CD4-positive, alpha-beta T cell treated with Interleukin-4 for 1 hour (primary cell): ENCODE measurements at places on chromosomes 7 and 10.

DNA sequence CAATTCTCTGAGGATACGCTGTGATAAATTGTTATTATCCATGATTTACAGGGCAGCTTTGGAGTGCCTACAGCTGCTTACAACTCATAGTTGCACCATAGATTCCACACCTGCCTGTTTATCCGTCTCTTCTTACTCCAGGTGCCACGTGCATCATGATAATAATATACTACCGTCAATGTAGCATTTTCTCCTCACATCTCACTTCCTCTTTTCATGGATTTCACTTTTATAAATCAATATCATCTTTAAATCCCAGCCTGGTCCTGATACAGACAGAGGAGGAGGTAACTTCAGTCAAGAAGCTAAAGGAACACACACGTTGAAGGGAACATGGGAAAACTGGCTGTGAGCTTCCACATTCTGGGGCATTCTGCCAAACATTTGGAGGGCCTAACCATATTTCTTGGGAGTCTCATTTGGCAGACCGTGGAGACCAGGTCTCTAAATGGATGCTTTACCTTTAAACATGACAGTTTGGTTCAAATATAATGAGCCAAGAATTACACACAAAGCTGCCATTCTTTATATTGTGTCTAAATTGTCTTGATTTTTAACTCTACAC lies 2.4 kb downstream of the CH25H start:
- DNase-seq: no peak

DNA sequence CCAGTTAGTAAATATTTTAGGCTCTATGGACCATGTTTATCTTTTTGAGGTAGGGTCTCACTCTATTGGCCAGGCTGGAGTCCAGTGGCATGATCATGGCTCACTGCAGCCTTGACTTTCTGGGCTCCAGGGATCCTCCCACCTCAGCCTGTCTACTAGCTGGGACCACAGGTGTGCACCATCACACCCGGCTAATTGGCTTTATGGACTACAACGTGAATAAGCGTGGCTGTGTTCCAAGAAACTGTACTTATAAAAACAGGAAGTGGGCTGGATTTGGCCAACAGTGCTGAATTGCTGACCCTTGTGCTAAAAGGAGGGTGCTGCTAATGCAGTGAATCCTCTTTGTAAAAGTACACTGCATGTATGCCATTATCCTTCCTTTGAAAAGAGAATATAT lies 111.7 kb upstream of the CDK13 start:
- DNase-seq: no peak

DNA sequence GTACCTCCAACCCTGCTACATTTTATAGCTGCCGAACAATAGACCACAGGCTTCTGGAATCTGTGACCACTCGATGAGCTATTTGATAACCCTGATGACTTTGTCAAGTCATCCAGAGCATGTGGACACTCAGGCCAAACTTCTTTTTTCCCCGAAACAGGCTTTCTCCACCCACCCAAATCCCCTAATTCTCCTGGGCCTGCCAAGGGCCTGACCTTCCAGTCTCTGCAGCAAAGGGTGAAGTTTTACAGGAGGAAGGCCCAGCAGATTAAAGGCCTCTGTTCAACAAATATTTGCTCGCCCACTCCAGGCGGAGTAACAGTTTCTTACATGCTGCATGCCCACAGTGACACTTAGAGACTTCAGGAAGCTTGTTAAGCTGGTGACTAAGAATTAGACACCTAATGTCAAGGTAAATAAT lies 2.0 kb downstream of the JCAD start:
- no peak for DNase-seq

- DNase-seq: no peak
Measured at GRCh38 chr7:103691291-103691690, 245.3 kb upstream of the SLC26A5 start.

- DNase-seq: no peak
Measured at GRCh38 chr10:130568246-130568645, 432.1 kb downstream of the GLRX3 start.

GRCh38 chr10:132575320-132576201 lies 38.0 kb downstream of the INPP5A start:
- peak; percentile 25 for DNase-seq

- DNase-seq: no peak
Measured at GRCh38 chr7:141700848-141701371, 1.1 kb downstream of the DENND11 start.

DNA sequence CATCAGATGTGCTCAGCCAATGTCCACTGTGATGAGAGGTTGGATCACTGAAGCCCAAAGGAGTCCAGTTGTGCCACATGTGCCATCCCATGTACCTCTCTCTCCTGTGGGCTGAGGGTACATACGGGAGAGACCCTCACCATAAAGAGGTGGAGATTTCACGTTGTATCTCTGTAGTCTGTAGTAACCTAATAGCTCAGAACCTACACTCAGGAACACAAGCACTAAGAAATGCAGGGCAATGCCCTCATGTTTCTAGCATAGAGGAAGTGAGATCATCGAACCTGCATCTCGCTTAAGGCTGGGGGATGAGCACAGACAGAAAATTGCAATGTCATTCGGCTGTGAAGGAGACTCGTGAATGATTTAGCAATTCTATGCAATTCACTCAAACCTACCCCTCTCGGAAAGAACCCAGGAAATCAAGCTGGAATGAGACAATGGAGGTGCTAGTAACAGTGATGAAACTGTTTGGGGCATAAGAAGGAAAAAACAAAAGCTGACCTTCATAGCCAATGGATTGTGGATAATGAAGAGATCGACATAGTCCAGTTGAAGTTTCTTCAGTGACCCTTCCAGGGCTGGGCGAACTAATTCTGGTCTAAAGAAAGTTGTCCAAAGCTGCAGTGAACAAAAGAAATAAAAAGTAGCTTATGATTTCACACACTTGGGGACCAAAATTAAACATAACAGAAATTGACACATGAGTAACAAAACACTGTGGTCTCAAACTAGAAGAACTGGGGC lies 80.3 kb upstream of the UCN3 start:
- peak; percentile 66 for DNase-seq

- no peak for DNase-seq
Measured at GRCh38 chr10:120516426-120516825, 59.4 kb downstream of the PLPP4 start.

DNA sequence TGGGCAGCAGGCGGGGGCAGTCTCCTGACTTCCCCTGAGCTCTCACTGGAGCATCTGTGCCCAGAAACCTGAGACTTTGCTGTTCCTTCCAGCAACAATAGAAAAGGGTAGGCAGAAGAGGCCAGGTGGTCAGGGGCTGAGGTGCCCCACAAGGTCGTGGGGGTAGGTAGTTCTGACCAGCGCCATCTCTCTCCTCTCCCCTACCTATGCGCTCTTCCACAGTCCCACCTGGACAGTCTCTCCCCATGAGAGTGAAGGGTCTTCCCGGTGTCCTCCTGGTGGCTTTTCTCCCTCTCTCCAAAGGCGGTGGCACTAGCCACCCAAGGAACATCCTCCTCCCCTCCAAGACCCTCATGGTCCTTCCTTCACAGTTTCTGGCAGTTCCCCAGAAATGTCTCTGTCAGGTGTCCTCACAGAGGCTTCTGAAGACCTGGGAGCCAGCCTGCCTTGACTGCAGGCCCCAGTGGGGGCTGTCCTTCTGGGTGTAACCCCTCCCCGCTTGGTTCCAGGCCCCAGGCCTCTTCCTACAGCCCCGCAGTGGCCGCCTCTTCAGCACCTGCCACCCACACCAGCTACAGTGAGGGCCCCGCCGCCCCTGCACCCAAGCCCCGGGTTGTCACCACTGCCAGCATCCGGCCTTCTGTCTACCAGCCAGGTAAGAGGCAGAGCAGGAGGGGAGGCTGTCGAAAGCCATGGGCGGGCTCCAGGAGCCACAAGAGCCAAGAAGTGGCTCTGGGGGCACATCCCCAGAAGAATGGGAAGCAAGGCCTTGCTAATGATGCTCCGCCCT lies 41.3 kb downstream of the LDB3 start:
- no peak for DNase-seq

GRCh38 chr10:25604591-25604990 lies 329.4 kb upstream of the MYO3A start:
- DNase-seq: no peak

DNA sequence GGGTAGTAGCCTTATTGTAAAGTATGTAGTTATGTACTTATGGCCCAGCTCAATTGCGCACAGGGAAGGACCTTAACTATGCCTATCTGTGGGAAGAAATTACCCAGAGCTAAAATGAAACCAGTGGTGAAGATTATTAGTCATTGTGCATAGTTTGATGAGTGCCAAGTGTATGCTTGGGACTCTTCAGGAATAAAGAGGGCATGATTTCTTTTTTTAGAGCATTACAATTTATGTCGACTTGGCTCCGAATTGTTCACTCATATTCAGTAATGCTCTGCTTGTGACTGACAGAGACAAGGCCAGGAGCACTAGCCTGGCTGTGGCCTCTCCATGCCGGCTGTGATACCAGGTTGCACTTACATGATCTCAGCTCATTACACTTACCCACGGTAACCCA lies 269.5 kb downstream of the TRIL start:
- DNase-seq: no peak
